Left ventricle myocardium superior (tissue), 1 donor: ENCODE measurements at places on chromosomes 2 and 18. TPM values are rescaled to one million over a fixed set of nuclear protein-coding genes. Genes with fewer than 3 reads are reported as not detected.

The MFSD2B gene
- not detected for total RNA-seq

The DPY30 gene
- 42.6 TPM for total RNA-seq

The CD8A gene
- total RNA-seq, result 1.5 TPM

The XIRP2 gene
- 248 TPM for total RNA-seq

The SPATA3 gene
- not detected for total RNA-seq

The ABCG8 gene
- not detected for total RNA-seq

The TSPYL6 gene
- total RNA-seq, result not detected

The AQP12A gene
- not detected for total RNA-seq

The CD207 gene
- not detected for total RNA-seq

The FZD7 gene
- total RNA-seq, result 24.6 TPM

The UGT1A3 gene
- not detected for total RNA-seq

The LBX2 gene
- 0.52 TPM for total RNA-seq

The AQP4 gene
- total RNA-seq, result 20.0 TPM

The LTBP1 gene
- 72.5 TPM for total RNA-seq

The REL gene
- total RNA-seq, result 5.6 TPM

The PUM2 gene
- total RNA-seq, result 80.6 TPM
